ENCODE measurements at places on chromosomes 5 and 9. TPM values are rescaled to one million over a fixed set of nuclear protein-coding genes. Genes with fewer than 3 reads are reported as not detected.

LRRC19 gene
- total RNA-seq = not detected

GRCh38 chr9:8179381-8180053, 379.9 kb upstream of the DMAC1 start:
- H3K27me3 ChIP-seq = no peaks in the 10 kb centered on the region
- H3K4me1 ChIP-seq = no peaks in the 10 kb centered on the region
- no peaks in the 10 kb centered on the region for H3K36me3 ChIP-seq
- H3K4me3 ChIP-seq = no peak overlapping the region
- H3K27ac ChIP-seq = no peak overlapping the region
- no peak for DNase-seq

SMIM27 gene
- 13.3 TPM for total RNA-seq

NOXA1 gene
- 1.2 TPM for total RNA-seq

DNA sequence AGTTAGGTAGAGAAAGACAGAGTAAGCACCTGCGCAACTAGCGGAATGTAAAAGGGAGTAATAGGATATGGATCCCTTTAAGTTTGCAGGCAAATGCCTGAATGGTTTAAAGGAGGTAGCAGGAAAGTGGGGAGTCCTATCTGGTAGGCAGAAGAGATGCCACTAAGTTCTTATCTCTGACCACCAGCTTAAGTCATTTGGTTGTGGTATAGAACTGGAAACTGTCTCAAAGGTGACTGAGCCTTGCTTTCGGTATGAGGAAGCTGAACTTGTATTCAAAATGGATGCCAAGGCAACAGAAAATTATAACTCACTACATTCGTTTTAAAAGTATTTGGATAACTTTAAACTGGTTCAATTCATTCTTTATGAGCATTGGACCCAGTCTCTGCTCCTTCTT, 475.6 kb downstream of the DMRTA1 start:
- H3K27ac ChIP-seq = no peak overlapping the region
- H3K36me3 ChIP-seq = no peaks in the 10 kb centered on the region
- H3K27me3 ChIP-seq = no peaks in the 10 kb centered on the region
- no peak for DNase-seq
- H3K4me1 ChIP-seq = no peaks in the 10 kb centered on the region
- H3K4me3 ChIP-seq = no peak overlapping the region

Data from HepG2 (cell line).